H9 (cell line): ENCODE measurements at places on chromosomes 11 and 22.

DNA sequence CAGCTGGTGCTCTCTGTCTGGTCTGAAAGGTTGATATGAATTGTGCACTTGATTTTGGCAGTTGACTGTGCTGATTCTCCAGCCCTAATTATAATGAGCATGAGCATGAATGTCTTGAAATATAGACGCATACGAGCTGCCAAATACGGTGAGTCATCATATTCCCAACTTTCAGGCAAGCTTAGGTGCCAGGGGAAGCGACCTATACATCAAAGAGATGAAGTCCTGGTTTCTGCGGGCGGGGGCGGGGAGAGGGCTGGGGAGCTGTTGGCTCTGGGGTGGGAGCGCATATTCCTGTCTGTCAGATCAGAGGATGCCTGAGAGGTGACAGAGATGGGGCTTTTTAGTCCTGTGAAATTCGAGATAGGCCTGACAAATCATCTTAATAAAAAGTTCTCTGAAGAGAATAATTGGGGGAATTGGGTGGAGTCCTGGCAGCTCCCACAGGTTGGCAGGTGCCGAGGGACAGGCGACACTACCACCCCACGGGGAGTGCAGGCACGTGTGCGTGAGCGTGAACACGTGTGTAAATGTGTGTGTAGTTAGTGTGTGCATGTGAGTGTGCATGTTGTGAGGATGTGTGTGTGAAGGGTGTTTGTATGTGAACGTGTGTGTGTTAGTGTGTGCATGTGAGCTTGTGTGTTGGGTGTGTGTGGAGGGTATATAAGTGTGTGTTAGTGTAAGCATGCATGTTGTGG lies 865.3 kb downstream of the TBC1D22A start:
- no peak for DNase-seq

DNA sequence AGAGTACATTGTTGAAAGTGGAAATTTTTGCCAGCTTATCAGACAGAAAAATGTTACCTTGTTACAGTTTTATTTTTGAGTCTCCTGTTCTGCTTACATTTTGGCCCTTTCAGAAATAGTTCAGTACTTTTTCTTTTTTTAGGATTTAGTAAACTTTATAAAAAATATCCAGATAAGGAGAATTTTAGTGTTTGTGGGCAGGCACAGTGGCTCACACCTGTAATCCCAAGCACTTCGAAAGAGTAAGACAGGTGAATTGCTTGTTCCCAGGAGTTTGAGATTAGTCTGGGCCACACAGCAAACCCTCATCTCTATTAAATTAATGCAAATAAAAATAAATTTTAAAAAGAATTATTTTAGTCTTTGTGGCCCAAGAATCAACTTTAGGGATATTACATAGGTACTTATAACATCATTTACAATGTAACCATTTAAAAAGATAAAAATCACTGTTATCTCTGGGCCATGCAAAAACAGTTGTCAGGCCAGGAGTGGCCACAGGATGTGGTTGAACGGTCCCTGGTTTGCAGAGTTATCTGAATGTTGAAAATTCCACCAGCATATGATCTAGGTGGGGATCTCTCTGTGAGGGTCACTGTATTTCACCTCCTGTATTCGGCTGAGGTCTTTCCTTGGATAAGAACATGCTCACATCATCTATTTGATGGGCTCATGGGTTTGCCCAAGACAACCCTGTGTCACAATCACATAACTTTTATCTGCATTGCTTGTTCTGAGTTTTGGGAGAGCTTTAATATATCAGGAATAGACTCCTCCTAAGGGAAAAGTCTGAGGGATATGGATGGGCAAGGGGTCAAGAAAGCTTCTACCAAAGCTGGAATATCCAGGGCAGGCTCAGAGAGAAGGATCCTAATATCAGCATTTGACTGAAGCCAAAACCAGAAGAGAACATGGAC lies 91.5 kb downstream of the GGTLC2 start:
- no peak for DNase-seq

DNA sequence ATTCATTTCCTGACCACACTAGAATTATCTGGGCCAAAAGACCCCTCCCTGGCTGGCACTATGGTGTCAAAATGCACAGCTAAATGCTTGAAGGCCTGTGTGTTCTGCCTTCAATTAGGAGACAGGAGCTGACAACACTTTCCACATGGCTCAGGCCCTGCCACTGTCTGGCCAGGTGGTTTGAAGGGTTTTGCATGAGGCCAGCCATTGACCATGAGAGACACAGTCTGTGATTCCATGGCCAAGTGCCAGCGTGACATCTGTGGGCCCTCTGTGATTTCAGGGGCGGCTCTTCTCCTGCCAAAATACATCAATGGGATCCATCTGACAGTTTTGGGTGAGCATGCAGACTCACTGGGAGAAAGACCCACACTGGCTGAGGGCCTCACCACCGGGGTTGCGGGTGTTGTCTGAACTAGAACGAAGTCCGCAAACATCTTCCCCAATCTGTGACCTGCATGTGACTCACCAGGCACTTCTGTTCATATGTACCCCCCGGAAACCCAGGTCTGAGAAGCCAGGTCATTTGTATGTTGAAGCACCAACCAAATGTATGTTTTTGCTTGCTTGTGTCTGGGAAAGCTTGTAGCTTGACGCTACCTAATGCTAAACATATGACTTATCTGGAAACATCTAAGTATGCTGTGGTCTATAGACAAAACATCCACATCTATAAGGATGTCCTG lies 20.7 kb upstream of the NAV2 start:
- no peak for DNase-seq

DNA sequence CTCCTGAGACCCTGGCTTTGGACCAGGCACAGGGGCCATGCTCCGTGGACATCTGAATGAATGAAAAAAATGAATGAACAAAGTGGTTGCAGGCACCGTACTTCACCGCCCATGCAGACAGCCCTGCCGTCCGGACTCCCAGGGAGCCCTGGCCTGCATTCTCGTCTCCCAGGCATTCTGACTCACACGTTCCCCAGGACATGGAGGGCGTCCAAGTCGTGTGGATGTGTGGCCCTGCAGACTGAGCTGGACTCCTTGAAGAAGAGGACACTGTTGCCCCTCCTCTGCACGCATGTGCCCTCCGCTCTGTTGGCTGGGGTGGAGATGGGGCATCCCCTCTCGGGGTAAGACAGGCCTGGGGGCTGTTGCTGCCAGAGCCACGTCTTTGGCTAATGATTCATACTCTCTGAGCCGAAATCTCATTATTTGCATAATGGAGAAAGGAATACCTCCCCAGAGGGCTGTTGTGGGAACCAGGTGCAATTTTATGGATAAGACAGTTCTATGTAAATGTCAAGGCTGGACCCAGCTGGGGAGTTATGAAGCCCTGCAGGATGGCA lies 49.7 kb downstream of the RTL6 start:
- DNase-seq: no peak

GRCh38 chr11:118415739-118416068 lies 14.3 kb downstream of the ATP5MG start:
- peak; percentile 73 for DNase-seq

DNA sequence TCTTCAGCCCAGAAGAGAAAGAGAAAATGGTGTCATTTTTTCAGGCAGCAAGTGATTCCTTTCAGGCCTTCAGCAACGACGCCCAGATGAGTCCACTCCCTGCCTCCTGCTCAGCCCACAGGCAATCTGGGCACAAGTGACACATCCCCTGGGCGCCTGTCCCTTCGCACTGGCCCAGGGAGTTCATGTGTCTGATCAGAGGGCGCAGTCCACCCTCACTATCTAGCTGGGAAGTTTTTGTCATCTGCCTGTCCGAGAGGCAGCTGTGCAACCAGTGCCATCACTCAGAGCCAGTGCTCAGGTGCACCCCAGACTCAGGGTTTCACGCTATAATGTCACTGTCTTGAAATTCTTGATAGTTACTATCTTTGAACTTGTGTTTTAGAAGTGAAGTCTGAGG lies 1.4 kb upstream of the KCNQ1OT1 start:
- DNase-seq: no peak

- DNase-seq: no peak
These were observed 218.0 kb upstream of the E2F8 start for GRCh38 chr11:19458721-19459120.

- peak; percentile 8 for DNase-seq
These were observed 46.1 kb downstream of the MYEOV start for GRCh38 chr11:69339983-69340565.

DNA sequence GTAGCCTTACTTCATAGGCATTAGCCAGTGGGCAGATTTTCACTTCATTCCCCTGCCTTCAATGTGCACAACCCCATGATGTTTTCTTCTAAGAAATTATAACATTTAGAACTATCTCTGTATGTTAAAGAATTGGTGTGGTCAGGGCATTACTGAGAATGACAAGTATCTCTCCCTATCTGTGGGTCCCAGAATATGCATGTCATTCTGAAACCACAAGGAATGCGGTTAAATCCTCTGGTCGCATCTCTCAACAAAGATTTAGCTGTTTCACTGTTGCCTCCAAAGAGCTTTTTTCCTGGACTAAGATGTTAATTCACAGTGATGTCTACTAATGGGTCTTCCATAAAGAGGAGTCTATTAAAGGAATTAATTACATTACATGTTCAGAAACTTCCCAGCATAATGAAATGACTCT lies 62.7 kb downstream of the LIF start:
- no peak for DNase-seq

- no peak for DNase-seq
These were observed 40.7 kb upstream of the RAB1B start for GRCh38 chr11:66227700-66228099.

DNA sequence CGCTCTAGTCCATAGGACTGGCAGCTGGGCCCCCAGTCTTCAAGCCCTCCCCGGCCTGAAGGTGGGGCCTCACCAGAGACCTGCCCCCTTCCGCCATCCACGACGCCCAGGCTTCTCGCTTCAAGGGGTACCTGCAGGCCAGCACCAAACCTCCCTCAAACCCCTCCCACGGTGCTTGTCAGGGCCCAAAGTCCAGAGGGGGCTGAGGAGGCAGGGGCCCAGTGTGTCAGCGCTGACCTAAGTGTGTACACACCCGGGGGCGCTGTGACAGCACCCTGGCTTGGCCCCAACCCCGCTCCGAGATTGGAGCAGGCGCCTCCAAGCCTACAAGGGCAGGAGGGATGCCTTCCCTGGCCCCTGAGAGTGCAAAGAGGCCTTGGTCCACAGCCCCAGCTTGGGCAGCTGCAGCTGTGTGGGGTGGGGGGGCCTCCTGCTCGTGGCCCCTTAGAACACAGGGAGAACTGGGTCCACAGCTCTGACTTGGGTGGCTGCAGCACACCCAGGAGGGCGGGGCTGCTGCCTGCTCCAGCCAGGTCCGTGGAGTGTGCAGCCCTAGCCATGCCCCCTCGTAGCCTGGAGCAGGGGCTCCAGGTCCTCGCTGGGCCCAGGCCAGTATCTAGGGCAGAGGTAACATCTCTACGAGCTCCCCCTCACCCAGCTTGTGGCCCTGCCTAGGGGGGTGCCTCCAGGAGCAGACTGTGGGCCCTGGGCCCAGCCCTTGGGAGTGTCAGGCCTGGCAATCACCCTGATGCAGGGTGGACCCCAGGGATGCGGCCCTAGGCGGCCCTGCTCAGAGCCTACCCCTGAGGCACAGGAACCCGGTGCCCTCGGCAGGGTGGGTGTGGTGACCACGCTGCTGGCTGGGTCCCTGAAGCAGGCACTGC lies 4.9 kb downstream of the SBF2 start:
- DNase-seq: no peak

GRCh38 chr11:128848815-128849455 lies 18.2 kb downstream of the KCNJ1 start:
- DNase-seq: peak; percentile 88

DNA sequence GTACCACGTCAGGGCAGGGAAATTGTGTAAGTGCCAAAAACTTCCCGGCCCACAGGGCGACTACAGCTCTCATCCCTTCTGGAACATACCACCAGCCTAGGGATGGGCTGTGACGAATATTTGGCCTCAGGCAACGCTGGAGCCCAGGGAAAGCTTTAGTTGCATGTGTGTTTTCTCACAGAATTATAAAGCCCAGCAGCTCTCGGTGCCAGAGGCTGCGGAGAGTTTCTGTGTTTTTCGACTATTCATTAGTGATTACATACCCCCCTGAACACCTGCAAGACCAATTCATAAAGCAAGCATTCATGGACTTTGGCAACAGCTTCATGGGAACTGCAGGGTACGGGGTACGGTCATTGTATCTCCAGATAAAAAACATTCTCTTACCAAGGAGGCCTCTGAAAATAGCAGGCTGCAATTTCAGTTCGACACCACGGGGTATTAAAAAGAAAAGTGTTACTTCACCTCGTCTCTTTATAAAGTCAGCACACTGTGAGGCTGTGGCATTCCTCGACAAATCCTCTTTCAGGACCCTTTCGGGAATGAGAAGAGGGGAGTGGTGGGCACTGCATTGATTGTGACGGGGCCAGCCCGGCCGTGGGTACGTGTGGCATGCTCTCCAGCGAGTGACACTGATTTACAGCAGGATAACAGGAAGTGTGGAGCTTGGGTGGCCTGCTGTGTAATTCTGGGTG lies 243.6 kb upstream of the SORL1-AS1 start:
- DNase-seq: no peak

- no peak for DNase-seq
These were observed 51.8 kb upstream of the KIRREL3 start for GRCh38 chr11:127052404-127052803.

- DNase-seq: no peak
These were observed 27.0 kb downstream of the NCAPD3 start for GRCh38 chr11:134196756-134197155.

GRCh38 chr22:19974935-19975706 lies 33.5 kb upstream of the TXNRD2 start:
- DNase-seq: peak; percentile 46

DNA sequence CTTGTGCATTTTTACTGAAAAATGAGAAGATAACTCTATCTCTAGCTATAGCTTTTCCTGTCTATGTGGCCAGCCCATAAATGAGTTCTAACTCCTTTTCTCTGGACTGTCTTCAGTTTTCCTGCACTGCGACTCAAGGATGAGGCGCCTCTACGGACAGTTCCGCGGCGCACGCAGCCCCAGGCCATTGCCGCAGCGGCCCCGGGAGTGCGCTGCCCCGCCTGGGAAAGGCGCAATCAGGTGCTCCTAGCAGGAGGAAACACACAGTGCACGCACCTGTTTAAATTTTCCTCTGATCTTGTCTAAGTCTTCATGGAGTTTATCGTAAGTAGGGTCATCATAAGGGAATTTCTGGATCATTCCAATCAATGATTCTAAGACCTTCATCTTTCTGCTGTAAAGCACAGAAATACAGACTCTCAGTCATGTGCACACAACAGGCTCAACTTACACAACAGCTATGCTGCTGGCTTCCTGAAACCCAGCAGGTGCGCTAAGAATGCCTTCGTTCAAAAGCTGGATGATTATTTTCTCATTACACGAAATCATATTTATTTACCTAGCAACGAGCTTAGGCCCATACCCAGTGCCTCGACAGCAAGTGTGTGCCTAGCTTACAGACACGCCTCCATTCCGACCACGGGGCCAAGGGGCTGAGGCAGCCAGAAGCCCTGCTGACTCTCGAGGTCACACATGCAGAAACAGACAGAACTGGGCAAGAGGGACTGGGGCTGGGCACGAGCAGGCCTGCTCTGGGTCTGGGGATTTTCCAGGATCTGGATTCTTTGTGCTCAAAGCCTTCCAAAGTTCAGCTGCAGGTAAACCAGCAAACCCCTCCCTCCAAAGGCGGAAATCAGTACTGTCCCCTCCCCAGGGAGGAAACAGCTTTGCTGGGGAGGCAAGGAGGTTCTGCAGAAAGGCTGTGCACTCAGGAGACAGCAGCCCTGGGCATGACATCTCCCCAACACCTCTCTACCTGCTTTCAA lies 7.2 kb downstream of the LTO1 start:
- no peak for DNase-seq

GRCh38 chr11:71438650-71439049 lies 9.5 kb downstream of the DHCR7 start:
- no peak for DNase-seq

- no peak for DNase-seq
These were observed 9.5 kb downstream of the LTO1 start for GRCh38 chr11:69665669-69666068.

GRCh38 chr11:3176487-3176886 lies 11.4 kb upstream of the OSBPL5 start:
- no peak for DNase-seq
